ENCODE measurements at places on chromosomes 12 and 14. TPM values are rescaled to one million over a fixed set of nuclear protein-coding genes. Genes with fewer than 3 reads are reported as not detected.

- no peak for DNase-seq
Measured at GRCh38 chr12:32989705-32990104, 93.1 kb upstream of the PKP2 start.

DNA sequence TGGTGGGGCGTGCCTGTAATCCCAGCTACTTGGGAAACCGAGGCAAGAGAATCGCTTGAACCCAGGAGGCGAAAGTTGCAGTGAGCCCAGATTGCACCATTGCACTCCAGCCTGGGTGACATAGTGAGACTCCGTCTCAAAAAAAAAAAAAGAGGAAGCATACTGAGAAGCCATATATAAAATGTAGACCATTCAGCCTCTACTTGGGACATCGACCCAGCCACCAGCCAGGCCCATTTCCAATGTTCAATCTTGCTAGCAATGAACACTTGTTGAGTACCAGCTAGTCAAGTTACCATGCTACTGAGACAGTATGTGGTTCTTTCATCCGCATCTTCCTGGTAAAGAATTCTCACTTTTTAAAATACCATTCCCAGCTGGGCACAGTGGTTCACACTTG, 33.4 kb upstream of the RASSF8 start:
- no peak for DNase-seq

Gene ANO2
- total RNA-seq, result 4.4 TPM

Gene KLRF1
- 2.3 TPM for total RNA-seq

GRCh38 chr12:27940756-27941402, 31.7 kb downstream of the PTHLH start:
- no peak for DNase-seq

GRCh38 chr12:65306366-65307168, 28.1 kb downstream of the MSRB3 start:
- no peak for DNase-seq

- no peak for DNase-seq
Measured at GRCh38 chr14:24435192-24435810, 5.5 kb downstream of the KHNYN start.

DNA sequence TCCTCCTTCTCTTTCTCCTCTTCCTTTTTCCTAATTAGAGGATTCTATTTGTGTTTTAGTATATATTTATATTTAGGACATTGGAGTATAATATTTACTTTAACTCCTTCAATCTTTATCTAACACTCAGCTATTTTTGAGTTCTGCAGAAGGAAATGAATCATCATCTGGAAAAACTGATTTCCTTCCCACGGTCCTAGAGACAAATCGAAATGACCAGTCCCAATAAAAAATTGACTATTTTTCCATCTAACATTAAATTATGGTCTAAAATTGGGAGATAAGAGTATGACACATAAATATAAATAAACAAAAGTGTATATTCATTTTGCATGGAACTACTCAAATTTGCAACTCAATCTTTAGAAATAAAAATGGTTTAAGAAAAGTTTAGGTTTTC, 167.4 kb downstream of the TMTC3 start:
- no peak for DNase-seq

DNA sequence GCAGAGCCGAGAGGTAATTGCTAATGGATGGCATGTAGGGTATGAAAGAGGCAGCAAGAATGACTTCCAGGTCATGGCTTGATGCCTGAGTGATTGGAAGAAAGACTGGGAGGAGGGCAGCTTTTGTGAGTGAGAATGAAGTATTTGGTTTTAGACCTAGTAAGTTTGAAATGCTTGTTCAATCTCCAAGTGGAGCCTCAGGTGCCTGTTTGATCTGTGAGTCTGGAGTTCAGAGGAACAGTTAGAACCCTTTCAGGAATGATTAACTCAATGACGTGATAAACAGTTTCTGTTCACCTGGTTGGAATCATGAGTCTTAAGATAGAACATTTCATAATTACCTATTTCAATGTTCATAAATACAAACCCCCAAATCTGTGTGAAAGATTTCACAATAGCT, 10.4 kb downstream of the KCNJ8 start:
- DNase-seq, result no peak

Gene G2E3
- 14.3 TPM for total RNA-seq

Gene MAP3K9
- total RNA-seq, result 7.6 TPM

DNA sequence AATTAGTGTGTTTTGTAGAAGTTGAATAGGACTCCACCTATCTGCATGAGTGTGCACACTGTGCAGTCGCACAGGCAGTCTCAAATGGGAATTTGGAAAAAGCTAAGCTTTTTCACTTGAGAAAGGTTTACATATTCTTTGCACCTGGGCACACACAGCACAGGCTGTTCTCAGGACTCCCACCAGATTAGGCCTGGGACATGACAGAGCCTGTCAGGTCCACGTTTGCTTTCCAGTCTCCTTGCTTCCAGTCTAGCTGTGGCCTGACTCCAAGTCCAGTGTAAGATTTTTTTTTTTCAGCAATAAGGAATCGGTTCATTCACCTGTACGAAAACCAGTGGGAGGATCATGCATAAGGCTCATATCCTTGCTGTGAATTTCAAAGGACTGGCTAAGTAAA, 181.3 kb downstream of the ZFP36L1 start:
- DNase-seq, result no peak

All from upper lobe of left lung (tissue), 6 donors.